Stimulated activated CD8-positive, alpha-beta memory T cell treated with anti-CD3 and anti-CD28 coated beads, Interleukin-7, amount 100 ng/mL, for 4 hours (primary cell): ENCODE measurements at places on chromosomes 5 and 9.
A peak's percentile ranks its signal among the peaks of the same experiment; 100 is the strongest.

DNA sequence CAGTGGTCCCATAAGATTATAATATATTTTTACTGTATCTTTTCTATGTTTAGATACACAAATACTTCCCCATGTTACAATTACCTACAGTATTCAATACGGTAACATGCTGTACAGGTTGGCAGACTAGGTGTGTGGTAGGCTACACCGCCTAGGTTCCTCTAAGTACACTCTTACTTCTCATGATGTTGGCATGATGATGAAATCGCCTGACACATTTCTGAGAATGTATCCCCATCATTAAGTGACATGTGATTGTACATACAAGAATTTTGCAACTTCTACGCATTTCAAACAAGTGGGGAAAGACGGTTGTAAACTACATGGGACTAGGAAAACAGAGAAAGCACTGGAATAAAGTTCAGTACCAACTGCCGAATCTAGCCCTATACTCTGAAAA is 53.3 kb downstream of the SETX start:
- DNase-seq: no peak

GRCh38 chr5:82129723-82130285 is 148.3 kb downstream of the RPS23 start:
- no peak for DNase-seq

- DNase-seq: no peak
These were observed 36.2 kb upstream of the GDA start for GRCh38 chr9:72113056-72113455.

- DNase-seq: no peak
These were observed 72.7 kb downstream of the KCNN2 start for GRCh38 chr5:114434396-114435219.

DNA sequence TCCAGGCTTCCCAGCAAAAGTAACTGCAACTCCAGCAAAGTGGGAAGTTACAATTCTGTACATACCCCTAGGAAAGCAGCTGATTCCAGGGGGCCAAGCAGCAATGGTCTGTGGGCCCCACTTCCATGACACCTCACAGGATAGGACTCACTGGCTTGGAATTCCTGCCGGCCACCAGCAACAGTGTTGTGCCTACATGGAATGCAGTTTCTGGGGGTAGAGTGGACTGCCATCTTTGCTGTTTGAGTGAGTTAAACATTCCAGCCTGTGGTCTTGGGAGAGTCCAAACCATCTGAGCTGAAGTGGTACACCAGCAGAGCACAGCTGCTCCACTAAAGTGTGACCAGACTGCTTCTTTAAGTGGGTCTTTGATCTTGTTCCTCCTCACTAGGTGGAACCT is 13.4 kb upstream of the FBN2 start:
- no peak for DNase-seq

GRCh38 chr5:114449860-114450421 is 88.1 kb downstream of the KCNN2 start:
- DNase-seq: no peak

- peak; percentile 43 for DNase-seq
These were observed 802 bp downstream of the SPIN1 start for GRCh38 chr9:88388886-88389605.

- DNase-seq: no peak
These were observed 377.0 kb upstream of the ACTBL2 start for GRCh38 chr5:57859626-57860025.

GRCh38 chr5:177107159-177107558 is 20.4 kb downstream of the FGFR4 start:
- no peak for DNase-seq

- no peak for DNase-seq
These were observed 229.7 kb downstream of the MELK start for GRCh38 chr9:36802201-36802920.

- no peak for DNase-seq
These were observed 15.0 kb upstream of the C5orf58 start for GRCh38 chr5:170217831-170218230.
